Endothelial cell (in vitro differentiated cells): ENCODE measurements at places on chromosomes 12 and 14.

DNA sequence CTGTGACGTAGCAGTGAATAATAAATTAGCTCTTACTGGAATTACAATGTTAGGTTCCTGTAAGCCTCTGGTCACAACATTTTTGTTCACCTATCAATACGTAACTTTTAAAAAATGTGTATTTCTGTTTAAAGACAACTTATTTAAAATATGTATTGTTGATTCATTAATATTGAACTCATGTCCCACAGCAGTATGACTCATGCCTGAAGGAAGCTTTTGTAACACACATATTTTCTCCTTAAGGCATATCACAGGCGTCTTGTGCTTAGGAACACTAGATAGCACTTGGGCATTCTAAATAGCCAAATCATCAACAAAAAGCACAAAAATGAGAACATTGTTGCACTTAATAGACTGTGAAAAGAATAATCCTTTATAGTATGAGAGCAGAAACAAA is 92.5 kb downstream of the GPHN start:
- no peak for DNase-seq

DNA sequence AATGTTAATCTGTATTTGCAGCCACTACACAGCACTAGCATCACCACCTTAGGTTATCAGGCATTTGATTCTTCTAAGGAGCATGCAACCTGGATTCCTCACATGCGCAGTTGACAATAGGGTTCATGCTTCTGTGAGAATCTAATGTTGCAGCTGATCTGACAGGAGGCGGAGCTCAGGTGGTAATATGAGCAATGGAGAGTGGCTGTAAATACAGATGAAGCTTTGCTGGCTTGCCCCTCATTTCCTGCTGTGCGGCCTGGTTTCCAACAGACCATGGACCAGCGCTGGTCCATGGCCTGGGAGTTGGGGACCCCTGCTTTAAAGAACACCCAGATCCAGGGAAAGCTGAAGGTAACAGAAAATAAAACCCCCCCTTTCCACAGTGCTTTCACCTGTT is 51.0 kb downstream of the TMX1 start:
- no peak for DNase-seq

GRCh38 chr12:113092607-113093408 is 36.3 kb downstream of the DTX1 start:
- DNase-seq, result peak; percentile 48

DNA sequence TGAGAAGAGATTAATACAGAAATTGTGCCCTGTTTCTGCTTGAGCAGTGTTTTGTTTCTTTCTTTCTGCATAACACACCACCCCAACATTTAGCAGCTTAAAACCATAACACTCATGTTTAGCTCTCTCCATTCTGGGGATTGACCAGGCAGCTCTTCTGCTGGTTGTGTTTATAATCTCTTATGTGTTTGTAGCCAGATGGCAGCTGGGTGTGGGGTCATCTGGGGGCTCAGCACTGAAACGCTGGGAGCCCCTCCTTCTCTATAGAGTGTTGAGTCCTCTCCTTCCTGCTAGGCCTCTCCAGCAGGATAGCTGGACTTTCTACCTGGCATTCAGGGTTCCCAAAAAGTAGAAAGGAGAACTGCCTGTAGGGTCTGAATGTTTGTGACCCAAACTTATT is 270.6 kb downstream of the TTC8 start:
- DNase-seq, result no peak

DNA sequence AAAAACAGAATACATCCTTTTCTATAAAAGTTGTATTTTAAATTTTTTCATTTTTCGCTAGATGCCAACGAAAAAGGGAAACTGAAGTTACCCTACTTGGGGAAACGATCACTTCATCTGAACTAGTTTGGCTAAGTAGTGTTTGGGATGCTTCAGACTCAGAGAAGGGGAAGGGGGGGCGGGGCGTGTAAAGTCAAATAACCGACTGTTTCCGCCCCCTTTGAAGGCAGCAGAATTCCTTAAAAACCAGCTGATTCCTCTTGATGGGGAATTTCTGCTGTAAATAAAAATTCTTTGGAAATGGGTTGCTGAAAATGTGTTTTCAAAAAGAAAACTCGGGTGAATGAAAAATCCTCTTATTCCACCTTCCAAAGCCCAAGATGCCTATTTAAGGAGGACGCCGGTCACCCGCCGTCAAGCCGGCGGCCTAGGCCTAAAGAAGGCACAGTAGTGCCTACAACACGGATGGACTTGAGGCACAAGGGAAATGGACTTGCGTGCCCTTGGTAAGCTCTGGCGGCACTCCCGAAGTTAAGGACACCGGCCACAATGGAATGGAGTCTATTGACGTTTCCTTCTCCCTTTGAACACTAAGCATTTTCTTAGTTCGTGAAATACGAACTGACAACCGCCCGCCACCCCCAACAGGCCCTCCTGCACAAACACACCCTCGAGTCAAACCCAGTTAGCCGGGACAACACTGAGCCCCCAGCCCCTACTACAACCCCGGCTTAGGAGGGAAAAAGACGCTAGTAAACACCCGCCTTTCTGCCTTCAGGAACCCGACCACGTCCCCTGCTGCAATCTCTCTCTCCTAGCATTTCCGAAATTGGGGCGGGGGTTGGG is 1.9 kb downstream of the ATXN2 start:
- peak; percentile 47 for DNase-seq

DNA sequence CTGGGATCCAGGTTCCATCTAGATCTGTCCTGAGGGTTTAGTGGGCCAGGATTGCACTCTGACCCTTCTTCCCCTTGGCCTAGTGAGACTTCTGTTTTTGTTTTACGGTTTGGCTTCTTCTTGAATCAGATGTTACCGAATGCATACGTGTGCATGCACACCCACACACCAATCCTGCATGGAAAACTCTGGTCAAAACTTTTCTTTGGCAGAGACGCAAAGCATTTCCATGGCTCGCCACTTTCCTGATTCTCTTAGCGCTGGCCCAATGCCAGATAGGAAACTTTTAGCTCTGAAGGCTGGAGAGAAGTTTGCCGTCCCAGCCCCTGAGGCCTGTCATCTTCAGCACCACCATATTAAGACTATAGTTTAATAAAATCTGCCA is 67.4 kb upstream of the ACTN1 start:
- no peak for DNase-seq

GRCh38 chr12:110312581-110313360 is 31.7 kb downstream of the ATP2A2 start:
- DNase-seq, result no peak

DNA sequence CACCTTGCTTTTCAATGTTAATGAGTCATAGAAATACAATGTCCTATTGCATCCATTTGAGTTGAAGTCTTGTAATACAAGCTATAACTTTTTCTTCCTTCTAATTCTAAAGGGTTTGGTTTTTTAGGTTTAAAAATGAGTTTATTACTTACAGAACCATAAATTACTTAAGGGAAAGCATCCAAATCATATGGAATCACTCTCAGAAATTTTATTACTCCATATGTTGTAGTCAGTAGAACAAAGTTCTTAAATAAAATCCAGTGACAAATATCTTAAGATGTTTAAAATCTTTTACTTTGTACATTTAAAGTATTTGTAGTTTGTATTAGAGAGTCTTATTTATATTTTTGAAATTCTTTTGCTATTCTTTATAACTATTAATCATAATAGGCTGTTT is 253.2 kb downstream of the IPO8 start:
- no peak for DNase-seq

- DNase-seq, result no peak
Observed at GRCh38 chr14:69713209-69713781, 53.6 kb upstream of the SRSF5 start.

- no peak for DNase-seq
Observed at GRCh38 chr14:26595926-26596542, 1.8 kb downstream of the NOVA1 start.

- DNase-seq, result no peak
Observed at GRCh38 chr14:97039717-97040363, 242.7 kb downstream of the VRK1 start.
